Stomach (tissue), 19 donors: ENCODE measurements at places on chromosomes 12 and 14. TPM values are rescaled to one million over a fixed set of nuclear protein-coding genes. Genes with fewer than 3 reads are reported as not detected.

DNA sequence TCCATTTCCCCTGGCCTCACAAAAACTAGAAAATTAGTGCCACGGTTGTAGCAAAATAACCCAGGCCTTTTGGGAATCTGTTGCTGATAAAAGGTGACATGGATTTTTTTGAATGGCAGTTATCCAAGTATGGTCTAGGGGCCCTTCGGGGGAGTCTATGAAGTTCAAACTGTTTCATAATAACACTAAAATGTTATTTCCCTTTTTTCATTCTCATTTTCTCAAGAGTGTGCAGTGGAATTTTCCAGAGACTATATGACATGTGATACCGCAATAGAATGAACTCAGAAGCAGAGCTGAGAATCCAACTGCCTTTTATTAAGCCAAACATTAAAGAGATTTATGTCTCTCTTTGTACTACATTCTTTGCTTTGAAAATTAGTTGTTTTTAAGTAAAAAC lies 26.9 kb downstream of the GSTZ1 start:
- DNase-seq = no peak

DNA sequence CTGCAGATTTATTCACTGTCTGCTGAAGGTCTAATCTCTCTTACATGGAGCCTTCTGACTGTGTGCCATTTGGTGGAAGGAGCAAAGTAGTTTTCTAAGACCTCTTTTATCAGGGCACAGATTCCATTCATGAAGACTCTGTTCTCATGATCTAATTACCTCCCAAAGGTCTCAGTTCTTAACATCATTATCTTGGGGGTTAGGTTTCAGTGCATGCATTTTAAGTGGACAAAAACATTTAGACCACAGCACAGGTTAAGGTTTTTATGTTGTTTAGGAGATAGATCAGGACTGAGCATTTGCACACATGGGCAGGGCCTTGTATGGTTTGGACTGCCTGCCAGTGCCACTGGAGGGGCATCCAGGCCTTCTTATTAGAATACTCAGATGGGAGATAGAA lies 746.1 kb downstream of the C12orf50 start:
- no peak for DNase-seq

- no peak for DNase-seq
Observed at GRCh38 chr14:68687746-68688145, 105.1 kb downstream of the ZFP36L1 start.

DNA sequence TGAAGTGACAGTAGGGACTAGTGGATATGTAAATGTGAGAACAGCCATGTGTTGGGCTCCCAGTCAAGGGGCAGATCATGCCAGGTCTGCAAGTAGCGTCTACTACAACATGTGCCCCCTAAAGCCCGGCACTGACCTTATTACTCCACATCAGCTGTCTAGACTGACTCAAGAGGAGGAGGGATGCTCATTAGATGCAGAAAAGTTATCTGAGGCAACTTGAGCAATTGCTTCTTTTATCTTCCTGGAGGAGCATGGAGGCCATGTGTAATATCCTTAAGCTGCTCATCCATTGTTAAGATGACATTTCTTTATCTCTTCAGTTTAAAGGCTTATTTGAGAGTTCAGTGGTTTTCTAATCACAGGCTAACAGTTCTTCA lies 404.7 kb upstream of the FLRT2 start:
- no peak for DNase-seq

GRCh38 chr14:64891839-64892375 lies 12.2 kb upstream of the SPTB start:
- DNase-seq = peak; percentile 85

- peak; percentile 85 for DNase-seq
Observed at GRCh38 chr14:55129428-55130195, 560 bp downstream of the LGALS3 start.

DNA sequence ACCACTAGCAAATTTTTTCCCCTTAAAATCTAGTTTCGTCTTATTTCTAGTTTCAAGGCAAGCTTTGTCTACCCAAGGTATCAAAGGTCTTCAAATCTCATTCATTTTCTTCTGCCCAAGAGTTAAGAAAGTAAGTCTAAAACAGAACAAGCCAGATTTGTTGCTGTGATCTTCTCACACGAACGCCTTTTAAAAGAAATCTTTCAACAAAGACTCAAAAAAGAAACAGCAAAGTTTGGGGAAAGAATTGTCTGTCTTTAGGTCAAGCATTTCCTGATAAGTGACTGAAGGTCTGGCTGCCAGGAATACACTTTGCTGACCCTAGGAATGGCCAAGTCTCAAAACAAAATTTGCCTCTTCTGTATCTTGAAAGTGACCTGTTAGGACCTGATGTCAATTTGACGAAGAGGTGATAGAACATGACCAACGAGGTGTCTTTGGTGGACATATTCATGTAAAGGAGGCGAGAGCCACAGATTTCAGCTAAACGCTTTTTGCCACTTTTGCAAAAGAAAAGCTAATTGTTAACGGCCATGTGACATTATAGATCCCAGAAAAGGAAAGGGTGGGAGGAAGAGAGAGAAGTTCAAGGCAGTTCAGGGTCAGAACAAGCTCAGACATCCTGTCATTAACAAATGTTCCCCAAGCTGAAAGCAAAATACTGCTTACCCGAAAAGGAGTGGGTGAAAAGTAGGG lies 1.7 kb downstream of the CDK17 start:
- no peak for DNase-seq

DNA sequence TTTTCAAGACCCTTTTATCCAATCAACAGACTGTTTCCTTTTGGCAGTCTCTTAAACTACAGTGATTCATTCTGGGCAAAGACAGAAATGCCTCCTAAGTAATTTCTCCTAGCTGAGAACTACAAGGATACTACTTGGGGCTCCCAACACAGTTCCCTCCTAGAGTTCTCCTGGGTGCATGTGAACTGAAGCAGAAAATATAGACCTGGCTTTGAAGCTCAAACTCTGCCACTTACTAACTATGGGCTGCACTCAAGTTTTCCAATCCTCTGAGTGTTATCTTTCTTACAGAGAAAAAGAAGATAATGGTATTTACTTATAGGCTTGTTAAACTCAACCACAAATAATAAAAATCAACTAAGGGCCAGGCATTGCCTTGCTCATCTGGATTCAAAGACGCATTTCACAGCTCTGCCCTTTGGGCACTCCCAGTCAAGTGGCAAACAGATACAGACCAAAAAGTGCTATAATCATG lies 97.6 kb downstream of the EFCAB11 start:
- DNase-seq = peak; percentile 36

GRCh38 chr12:89245090-89245489 lies 107.2 kb downstream of the DUSP6 start:
- peak; percentile 66 for DNase-seq

- peak; percentile 31 for DNase-seq
Observed at GRCh38 chr12:9649532-9649940, 20.0 kb upstream of the CLEC2D start.

DNA sequence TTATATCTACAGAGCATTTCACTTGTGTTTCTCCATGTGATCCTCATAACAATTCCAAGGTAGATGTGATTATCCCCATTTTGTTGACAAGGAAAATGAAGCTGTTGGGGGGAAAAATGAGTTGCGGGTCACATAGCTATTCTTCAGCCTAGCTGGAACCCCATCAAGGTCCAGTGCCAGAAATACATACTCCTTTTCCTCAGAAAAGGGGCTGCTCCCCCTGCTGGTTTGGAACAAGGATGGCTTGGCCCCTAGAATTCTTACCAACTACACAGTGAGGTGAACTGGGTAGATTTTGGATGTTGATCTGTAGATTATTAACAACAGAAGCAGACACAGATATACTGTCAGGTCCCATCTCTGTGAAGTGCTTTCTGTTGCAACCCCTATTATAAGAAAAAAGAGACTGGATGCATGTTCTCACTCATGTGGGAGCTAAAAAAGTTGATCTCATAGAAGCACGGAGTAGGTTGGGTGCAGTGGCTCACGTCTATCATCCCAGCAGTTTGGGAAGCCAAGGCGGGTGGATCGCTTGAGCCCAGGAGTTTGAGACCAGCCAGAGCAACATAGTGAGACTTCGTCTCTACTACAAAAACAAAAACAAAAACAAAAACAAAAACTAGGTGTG lies 8.9 kb downstream of the IKZF4 start:
- DNase-seq = peak; percentile 37

- DNase-seq = peak; percentile 85
Observed at GRCh38 chr14:24806061-24806678, 172.2 kb upstream of the GZMB start.

- no peak for DNase-seq
Observed at GRCh38 chr14:61106271-61106958, 125.4 kb downstream of the SLC38A6 start.

DNA sequence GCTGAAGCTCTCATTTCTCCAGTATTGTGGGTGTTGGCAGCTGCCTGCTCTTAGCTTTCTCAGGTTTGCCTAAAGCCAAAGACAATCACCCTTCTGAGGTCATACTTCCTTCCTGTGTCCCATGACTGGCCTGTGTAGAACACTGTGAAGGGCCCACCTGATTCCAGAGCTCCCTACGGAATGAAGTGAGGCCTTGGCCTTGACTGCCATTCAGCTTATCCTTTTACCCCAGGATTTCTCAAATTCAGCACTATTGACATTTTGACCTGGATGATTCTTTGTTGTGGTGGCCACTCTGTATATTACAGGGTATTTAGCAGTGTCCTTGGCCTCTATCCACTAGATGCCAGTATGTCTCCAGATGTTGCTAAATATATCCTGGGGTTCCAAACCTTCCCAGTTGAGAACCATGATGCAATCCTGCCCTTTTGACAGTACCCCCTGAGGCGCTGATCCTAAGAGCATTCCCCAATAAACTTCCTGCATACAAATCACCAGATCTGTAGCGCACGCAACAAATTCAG lies 112.3 kb upstream of the KRR1 start:
- no peak for DNase-seq

- peak; percentile 83 for DNase-seq
Observed at GRCh38 chr12:122886851-122887818, 8.8 kb downstream of the VPS37B start.

DNA sequence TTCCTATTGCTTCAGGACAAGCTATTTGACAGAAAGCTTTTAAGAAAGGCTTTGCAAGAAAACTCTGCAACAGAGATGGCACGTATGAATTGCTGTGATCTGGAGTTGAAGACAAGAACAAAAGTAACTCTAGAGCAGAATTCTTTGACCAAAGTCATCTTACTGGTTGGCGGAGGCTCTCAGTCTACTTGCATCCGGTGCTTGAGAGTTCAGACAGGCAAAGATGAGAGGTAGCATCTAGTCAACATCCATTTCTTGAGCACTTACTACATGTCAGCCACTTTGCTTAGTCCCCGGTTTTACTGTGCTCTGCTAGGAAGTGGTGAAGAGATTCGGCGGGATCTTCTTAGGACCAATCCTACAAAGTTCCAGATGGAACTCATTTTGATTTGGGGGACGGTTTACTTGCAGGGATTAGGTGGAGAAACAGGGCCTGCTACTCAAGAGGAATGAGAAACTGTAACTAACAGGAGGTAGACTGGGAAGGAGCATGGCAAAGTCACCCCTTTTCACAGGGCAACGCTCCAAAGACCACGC lies 404 bp upstream of the CCDC91 start:
- DNase-seq = no peak

DNA sequence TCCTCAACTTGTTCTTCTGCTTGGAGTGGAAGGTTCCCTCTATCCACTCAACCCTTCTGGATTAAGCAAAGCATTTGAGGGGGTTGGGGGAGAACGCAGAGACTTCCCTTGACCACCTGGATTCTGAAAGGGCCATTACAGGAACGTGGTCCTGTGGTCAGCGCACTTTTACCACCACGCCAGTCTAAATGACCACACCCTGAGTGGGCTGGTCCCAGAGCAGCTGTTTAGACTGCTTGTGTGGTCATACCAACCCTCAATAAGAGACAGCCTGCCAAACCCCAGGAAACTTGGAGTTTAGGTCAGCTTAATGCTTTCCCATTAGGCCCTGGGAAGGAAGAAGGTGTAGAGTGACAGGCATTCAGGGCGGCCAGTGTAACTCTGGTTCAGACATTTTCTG lies 165.5 kb upstream of the ATP2B1 start:
- no peak for DNase-seq

Gene SBNO1
- 6.4 TPM for total RNA-seq

Gene DDN
- not detected for total RNA-seq

Gene TSHR
- total RNA-seq = not detected

Gene SLC38A4
- 15.6 TPM for total RNA-seq

Gene NCKAP5L
- total RNA-seq = 15.1 TPM

Gene CTSG
- total RNA-seq = not detected

Gene EMC9
- total RNA-seq = 33.9 TPM

Gene OTOGL
- total RNA-seq = not detected

Gene MYO1A
- total RNA-seq = 21.7 TPM

Gene NUAK1
- 79.0 TPM for total RNA-seq

Gene HPD
- total RNA-seq = not detected

Gene ETFBKMT
- total RNA-seq = not detected

Gene KRT72
- not detected for total RNA-seq

Gene MIP
- total RNA-seq = not detected

Gene AGAP2
- total RNA-seq = 5.7 TPM

Gene TAS2R7
- total RNA-seq = not detected

Gene HOXC10
- not detected for total RNA-seq
